ENCODE measurements at places on chromosomes 11 and 22.

DNA sequence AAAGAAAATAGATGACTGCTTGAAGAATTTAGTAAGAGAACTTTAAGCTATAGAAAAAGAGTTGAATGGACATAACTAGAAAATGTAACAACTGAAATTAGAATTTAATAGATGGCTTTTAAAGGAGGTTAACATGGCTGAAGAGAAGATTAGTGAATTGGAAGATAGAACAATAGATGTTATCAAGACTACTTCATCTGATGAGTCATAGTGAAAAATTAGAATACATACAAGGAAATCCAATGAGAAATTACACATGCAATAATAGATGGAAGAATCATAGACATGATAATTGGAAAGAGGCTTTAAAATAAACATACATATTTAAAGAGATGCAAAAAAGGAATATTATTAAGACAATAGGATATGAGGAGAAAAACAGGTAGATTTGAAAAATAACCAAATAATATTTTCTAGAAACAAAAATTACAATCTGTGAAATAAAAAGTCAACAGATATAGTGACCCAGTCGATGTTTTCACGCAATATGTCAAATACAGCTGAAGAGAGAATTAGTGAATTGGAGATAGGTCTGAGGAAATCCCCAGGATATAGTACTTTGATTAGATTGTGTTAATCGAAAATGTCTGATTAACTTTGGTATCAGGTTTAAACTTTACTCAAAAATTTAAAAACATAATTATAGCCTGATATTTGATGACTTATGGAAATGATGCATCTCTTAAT is 28.2 kb downstream of the CAT start:
- DNase-seq: no peak

GRCh38 chr11:66468691-66469090 is 2.0 kb downstream of the PELI3 start:
- DNase-seq: no peak

DNA sequence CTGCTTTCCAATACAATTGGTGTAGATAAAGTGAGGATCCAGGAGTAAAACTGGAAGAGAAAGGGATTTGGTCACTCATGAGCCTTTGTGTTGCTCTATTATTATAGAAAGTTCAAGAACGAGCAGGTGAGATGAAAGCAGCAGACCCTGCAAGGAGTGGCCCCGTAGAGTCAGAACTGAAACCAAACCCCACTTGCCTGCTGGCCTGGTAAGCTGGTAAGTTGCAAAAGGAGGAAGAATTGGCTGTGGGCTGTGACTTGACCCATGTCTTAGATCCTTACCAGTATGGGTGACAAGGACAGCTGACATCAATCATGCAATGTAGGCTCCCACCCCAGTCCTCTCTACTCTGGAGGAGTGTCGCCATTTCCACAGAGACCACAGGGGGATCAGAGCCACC is 201.3 kb downstream of the OPCML start:
- DNase-seq: no peak

DNA sequence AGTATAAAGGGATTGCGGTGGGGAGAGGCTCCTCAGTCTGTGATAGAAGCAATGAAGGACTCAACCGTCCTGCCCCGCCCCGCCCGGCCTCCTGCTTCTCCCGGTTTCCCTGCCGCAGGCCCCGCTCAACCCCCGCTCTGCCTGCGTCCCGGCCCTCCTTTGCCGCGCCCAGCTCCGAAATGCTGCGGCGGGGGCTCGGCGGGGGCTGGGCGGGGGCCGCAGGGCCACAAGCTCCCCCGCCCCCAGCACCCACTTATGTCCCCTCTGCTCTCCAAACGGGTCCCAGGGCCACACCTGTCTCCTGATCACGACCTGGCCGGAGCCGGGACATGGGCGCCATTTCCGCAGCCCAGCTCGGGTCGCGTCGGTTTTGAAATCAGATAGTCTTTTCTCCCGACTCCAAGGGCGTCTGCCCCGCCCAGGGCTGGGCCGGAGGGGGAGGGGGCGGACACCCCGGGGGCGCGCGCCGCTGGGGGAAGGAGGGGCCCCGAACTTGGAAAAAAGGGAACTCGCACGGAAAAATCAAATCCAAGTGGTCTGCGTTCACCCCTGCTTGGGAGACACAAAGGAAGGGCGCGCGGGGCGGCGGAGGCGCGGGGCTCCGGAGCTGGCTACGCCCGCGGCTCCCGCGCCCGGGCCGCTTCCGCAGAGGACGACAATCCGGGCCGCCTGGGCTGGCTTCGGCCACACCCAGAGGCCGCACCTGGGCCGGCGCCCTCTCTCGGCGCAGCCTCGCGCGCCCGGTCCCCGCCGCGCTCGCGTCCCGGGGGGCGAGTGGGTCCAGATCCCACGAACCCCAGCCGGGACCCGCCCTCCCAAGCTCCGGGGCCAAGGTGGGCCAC is 70.6 kb upstream of the EP300 start:
- DNase-seq: peak; percentile 14

- no peak for DNase-seq
These were observed 63.8 kb downstream of the MYEOV start for GRCh38 chr11:69357458-69358397.

DNA sequence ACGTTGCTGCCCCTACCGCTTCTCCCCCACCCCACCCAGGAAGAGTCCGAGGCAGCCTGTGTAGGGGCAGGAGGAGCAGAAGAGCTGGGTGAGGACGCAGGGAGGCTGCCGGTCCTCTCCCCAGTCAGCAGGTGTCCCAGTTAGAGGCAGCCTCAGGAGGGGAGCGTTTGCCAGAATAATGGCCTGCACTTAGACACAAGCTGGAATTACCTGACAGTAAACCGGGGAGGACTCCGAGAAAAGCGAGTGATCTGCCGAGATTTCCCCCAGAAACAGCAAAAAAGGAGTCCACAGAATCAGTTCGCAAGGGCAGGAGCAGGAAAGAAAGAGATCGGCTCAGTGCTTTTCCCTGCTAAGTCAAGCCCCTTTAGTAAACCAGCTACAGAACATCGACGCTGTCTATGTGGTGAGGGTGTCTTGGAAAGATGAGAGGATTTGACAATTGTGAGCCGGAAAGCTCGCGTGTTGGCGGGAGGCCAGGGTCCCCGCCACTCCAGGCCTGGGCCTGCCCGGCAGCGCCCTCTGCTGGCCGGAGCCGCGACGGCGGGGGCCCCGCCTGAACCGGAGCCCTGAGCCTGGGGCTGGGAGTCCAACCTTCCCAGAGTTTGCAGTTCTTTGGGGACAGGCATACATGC is 17.7 kb upstream of the THRSP start:
- DNase-seq: peak; percentile 35

- no peak for DNase-seq
These were observed 36.7 kb downstream of the TPST2 start for GRCh38 chr22:26553056-26553752.

- no peak for DNase-seq
These were observed 11.9 kb upstream of the MRGPRX2 start for GRCh38 chr11:19072464-19072863.

GRCh38 chr22:23583836-23584235 is 3.7 kb upstream of the IGLL1 start:
- DNase-seq: no peak

DNA sequence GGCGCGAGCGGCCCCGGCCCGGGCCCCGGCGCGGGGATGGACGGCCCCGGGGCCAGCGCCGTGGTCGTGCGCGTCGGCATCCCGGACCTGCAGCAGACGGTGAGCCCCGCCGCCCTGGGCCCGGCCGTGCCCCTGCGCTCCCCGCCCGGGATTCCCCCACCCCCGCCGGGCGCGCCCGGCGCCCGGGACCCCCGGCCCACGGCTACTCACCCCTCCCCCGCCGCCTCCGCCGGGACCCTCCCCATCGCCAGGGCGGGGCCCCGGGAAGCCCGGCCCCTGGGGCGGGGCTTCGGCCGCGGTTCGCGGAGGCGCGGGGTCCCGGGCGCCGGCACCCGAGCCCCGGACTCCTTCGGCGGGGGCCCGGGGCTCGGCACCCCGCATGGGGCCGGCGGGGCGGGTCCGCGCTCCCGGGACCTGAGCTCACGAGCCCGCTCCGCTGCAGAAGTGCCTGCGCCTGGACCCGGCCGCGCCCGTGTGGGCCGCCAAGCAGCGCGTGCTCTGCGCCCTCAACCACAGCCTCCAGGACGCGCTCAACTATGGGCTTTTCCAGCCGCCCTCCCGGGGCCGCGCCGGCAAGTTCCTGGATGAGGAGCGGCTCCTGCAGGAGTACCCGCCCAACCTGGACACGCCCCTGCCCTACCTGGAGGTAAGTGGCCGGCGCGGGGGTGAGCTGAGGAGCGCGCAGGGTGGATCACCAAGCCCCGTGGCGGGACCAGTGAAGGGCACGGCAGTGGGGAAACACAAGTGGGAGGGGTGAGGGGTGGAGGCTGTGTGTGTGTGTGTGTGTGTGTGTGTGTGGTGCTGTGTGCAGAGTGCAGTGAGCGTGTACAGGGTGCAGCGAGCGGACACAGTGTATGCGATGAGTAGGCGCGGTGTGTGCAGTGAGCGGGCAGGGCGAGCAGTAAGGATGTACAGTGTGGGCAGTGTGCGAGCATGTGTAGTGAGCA is 2.3 kb downstream of the SHANK3 start:
- no peak for DNase-seq

GRCh38 chr11:3010521-3011275 is 18.6 kb upstream of the NAP1L4 start:
- DNase-seq: no peak

- no peak for DNase-seq
These were observed 83.6 kb downstream of the PIWIL4 start for GRCh38 chr11:94650756-94651155.

GRCh38 chr11:96486890-96487611 is 97.2 kb downstream of the JRKL start:
- no peak for DNase-seq

GRCh38 chr11:119340335-119341221 is at the start of gene C1QTNF5:
TSS of gene C1QTNF5 (minus strand) at chr11:119340883. CDS start at chr11:119340397, 486 bp downstream.
- DNase-seq: no peak

DNA sequence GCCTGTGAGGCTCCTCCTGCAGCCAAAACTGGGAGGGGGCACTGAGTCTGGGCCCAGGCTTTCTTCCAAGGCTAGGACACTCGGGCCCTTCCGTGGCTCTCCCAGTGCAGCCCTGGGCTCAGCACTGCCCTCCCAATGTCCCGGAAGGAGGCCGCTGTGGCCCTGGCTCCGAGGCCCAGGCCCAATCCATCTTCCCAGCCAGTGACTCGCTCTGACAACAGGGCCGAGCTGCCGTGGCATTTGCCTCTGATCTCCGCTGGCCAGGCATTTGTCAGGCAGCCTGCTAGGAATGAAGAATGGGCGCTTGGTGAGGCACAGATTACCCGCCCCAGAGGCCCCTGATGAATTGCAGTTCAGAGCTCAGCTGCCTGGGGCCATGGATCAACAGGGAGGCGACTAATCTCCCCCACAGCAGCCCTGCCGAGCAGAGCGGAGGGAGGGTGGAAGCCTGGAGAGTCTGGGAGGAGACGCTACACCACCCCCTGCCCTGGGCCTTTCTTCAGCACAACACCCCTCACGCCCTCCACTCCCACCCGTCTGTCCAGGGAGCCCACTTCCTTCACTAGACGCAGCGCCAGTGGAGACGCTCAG is 8.3 kb downstream of the FXYD2 start:
- no peak for DNase-seq

DNA sequence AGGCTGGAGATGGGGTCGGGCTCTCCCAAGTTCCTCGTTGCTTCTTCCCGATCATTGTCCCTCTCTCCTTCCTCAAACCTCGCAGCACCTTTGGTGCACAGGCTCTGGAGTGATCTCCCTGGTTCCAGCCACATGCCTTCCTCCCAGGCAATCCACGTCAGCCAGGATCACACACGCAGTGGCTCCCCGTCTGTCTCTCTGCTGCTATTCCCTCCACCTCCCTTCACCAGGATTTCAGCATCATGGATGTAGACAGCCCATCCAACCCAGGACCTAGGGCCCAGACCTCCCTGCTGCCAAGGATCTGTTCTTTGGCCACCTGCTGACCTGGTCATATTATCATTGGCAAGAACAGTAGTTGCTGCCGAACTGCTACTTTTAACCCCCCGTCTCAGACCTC is 40.1 kb downstream of the RBX1 start:
- DNase-seq: no peak

- no peak for DNase-seq
These were observed 40.1 kb upstream of the SCN3B start for GRCh38 chr11:123694551-123694950.

- DNase-seq: no peak
These were observed 3.2 kb downstream of the DGAT2 start for GRCh38 chr11:75771646-75772410.

GRCh38 chr22:42227435-42227834 is 43.0 kb downstream of the TCF20 start:
- no peak for DNase-seq

- no peak for DNase-seq
These were observed 11.7 kb upstream of the TMEM191C start for GRCh38 chr22:21455334-21456089.

DNA sequence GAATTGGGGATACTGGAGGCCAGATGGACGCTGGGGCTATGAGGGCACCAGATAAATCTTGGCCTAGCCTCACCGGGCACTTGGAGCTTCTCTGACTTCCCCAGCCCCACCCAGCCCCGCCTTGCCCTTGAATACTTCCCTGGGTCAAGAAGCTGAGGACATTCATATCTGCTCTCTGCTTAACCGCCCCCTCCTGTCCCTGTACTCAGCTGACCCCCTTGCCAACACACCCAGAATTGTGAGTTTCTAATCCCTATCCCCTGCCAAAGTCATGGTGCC is 22.0 kb downstream of the FADS3 start:
- no peak for DNase-seq

DNA sequence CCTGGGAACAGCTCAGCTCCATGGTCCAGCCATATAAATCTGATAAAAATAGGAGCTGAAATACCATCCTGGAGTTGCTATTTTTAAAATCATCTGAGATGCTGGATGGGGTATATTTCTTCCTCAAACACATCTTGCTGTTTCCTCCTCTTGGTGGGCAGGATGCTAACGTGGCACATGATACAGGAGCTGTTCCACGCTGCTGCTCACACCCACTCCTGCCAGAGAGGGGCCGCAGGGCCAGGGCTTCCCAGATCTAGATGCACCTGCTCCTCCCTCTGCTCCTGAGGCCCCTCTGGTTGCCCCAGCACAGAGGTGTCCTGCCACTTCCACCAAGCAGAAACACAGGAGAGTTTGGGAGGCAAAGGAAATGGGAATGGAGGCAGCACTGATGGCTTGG is 3.3 kb upstream of the ST3GAL4 start:
- DNase-seq: no peak

DNA sequence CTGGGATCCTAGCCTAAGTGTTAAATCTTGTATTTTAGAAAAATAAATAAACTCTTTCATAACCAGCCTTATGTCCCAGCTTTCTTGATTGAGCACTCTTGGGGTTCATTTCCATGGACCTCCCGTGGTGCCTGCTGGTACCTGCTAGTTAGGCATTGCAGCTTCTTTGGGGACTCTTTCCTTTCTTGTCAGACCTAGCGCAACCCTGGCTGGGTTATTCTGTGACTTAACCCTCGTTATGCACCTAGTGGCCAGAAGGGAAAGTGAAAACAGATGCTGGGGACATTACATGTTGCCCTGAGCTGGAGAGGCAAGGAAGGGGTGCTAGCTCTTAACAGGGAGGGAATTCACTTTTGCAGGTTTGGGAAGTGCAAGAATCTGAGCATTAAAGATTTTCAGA is 46.8 kb downstream of the APIP start:
- no peak for DNase-seq

Measured in T-helper 22 cell (primary cell).